Progenitor cell of endocrine pancreas (in vitro differentiated cells): ENCODE measurements at places on chromosomes 3 and 15. TPM values are rescaled to one million over a fixed set of nuclear protein-coding genes. Genes with fewer than 3 reads are reported as not detected.

GRCh38 chr3:105823149-105823867 is 45.5 kb downstream of the CBLB start:
- peaks cover 27% of the 10 kb centered on the region for H3K36me3 ChIP-seq
- H3K27me3 ChIP-seq = no peaks in the 10 kb centered on the region
- DNase-seq = no peak
- no peak overlapping the region for H3K4me3 ChIP-seq
- H3K4me1 ChIP-seq = peaks cover 29% of the 10 kb centered on the region

DNA sequence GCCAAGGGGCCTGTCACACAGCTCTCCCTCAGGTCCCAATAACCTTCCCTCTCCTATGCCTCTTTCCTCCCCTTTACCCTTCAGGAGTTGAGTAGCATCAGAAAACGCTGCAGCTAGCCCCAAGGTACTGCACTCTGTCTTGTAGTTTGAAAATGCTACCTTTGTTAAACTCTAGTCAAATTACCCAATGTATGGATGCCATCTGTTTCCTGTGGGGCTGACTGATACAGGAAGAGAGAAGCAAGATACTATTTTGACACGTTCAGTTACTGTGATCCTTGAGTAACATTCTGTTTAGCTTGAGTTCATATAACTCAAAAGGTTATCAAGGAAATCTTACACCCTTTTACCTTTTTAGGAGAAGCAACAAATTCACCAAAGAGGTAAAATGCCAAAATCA is 493.1 kb downstream of the FHIT start:
- no peaks in the 10 kb centered on the region for H3K27me3 ChIP-seq
- H3K36me3 ChIP-seq = no peaks in the 10 kb centered on the region
- no peak overlapping the region for H3K27ac ChIP-seq
- no peak for DNase-seq
- peaks cover 15% of the 10 kb centered on the region for H3K4me1 ChIP-seq
- H3K4me3 ChIP-seq = no peak overlapping the region

GRCh38 chr3:127132876-127133275 is 60.1 kb upstream of the PRR23E start:
- H3K36me3 ChIP-seq = no peaks in the 10 kb centered on the region
- peaks cover 4% of the 10 kb centered on the region for H3K4me1 ChIP-seq
- H3K27ac ChIP-seq = no peak overlapping the region
- no peak for DNase-seq

DNA sequence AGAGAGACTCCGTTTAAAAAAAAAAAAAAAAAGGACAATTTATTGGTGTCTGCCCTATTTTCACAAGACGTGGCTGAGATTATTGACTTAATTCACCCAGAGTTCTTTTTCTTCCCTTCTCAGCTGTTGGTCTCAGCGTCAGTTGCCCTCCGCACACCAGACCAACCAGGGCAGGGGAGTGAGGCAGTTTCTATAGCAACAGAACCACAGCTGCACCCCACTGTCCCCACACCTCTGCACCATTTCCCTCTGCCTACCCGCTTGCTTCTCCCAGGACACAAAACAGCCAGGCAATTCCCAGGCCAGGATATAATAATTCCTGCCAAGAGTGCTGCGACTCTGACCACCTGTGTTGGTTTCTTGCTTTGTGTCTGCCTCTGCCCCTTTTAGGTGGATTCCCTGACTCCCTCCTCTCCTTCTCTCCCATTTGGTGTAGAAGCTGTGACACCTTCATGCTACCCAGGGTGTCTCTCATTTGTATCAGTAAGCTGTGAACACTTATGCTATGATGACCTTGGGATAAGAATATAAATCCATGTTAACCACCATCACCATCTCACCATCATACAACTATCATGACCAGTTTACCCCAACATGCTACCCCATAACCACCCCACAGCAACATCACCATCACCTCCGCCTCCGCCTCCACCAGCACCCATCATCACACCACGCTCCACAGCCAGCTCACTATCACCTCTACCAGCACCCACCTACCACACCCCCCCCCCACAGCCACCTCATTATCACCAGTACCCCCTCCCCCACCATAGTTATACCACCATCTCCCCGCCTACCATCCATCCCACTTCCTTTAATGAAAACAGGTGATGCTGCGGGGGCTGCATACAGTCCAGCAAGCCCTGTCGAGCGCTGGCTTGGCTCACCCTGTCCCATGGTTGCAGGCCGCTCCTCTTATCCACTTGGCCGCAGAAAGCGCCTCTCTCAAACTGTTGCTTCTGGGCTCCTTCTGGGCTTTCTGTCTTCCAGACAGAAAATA is 589 bp downstream of the EPB42 start:
- no peak overlapping the region for H3K27ac ChIP-seq
- peaks cover 4% of the 10 kb centered on the region for H3K4me1 ChIP-seq
- no peak overlapping the region for H3K4me3 ChIP-seq
- no peak for DNase-seq
- H3K36me3 ChIP-seq = no peaks in the 10 kb centered on the region

Gene CORO2B
- total RNA-seq = 1.5 and 2.0 TPM in 2 replicates

Gene SPSB4
- 9.5 and 12.7 TPM in 2 replicates for total RNA-seq

Gene GP5
- total RNA-seq = 0.18 and 0.24 TPM in 2 replicates
